ENCODE measurements at places on chromosomes 4 and X. TPM values are rescaled to one million over a fixed set of nuclear protein-coding genes. Genes with fewer than 3 reads are reported as not detected.

- DNase-seq, result no peak
Observed at GRCh38 chrX:96394598-96394997, 290.0 kb upstream of the DIAPH2 start.

- DNase-seq, result no peak
Observed at GRCh38 chr4:155943605-155944291, 9.9 kb downstream of the CTSO start.

DNA sequence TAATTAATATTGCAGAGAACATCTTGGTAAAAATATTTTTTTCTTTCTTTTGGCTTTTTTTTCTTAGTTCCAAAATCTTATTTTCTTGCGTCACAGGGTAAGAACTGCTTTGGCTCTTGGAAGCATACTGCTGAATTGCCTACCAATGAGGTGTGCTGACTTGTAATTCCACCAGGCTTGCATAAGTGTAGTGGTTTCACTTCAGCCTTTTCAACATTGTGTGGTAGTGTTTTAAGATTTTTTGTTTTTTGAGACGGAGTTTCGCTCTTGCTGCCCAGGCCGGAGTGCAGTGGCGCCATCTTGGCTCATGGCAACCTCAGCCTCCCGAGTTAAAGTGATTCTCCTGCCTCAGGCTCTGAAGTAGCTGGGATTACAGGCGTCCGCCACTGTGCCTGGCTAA, 42.4 kb downstream of the N4BP2 start:
- DNase-seq, result no peak

GRCh38 chr4:164379694-164380093, 374.2 kb upstream of the SMIM31 start:
- no peak for DNase-seq

TLR1 gene
- total RNA-seq, result 0.38 TPM

AFP gene
- total RNA-seq, result 1.3 TPM

DNA sequence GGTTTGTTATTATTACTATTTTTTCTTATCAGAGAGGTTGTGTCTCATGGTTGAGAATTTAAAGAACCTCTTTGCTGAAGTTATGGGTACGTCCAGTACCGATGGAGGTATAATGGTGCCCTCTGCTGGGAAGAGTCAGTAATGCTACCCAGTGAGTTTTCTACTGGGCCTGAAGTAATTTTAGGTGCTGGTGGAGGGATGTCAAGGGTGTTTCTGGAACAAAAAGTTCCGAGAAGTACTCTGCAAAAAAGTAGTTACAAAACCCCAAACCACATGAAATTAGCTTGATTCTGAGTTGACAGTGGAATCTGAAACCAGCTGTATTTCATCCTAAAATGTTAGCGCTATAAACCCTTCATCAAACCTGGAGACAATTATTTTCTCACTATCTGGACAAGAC, 102.5 kb upstream of the MID1 start:
- DNase-seq, result no peak

- peak; percentile 90 for DNase-seq
Observed at GRCh38 chrX:140091125-140091886, 126.0 kb upstream of the CXorf66 start.

DUSP21 gene
- total RNA-seq, result not detected

DNA sequence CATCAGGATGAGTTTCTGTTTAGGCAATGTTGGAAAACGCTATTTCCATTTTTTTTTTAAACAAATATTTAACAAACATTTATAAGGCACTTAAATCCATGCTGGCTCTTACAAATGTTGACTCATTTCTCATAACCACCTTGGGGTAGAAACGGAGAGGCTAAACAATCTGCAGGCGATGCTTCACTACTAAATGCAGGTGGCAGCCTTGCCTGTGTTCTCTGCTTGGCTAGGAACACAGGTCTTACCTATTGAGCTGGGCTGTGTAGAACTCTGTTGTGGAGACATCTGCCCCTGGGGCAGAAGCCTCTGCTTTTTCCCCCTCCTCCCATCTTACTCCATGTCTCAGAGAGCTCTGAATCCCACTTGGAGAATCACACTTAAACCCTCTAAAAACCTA, 1.4 kb upstream of the CXCL1 start:
- DNase-seq, result no peak

IL15 gene
- total RNA-seq, result 1.3 TPM

- no peak for DNase-seq
Observed at GRCh38 chrX:112068430-112068829, 14.1 kb downstream of the TRPC5 start.

ADH1B gene
- total RNA-seq, result 1.2 TPM

DNA sequence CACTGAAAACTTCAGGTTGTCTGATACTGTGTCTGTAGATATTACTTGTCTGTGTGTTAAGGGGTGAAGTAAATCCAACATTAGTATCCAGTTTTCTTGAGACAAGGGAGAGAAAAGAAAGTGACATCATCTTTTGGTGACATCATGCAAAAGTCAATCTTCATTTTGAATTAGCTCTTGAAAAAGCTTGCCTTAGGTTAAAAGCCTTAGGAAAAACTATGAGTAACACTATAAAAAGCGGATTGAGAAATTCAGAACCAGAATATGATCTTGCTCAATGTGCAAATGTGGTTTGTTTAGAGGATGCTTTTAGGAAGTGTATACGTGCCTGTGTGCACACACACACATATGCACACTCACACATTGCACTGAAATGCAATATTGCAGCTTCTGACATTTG, 345.8 kb upstream of the CASK start:
- DNase-seq, result no peak

DNA sequence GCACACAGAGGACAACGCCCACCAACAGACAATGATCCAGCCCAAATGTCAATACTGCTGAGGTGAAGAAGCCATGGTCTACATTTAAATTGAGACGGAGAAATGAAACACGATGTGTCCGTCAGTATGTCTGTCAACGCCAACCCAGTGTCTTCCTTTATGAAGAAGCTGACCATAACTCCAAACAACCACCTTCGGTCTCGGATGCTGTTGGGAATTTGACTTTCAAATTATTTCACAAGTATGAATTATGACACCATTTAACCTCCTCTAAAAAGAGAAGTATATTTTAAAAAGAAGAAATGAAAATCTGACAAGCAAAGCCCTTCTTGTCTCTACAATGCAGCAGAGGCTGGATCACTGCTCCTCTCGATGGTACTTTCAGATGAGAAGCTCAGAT, 123.7 kb upstream of the MAP3K15 start:
- no peak for DNase-seq

SPANXB1 gene
- not detected for total RNA-seq

DNA sequence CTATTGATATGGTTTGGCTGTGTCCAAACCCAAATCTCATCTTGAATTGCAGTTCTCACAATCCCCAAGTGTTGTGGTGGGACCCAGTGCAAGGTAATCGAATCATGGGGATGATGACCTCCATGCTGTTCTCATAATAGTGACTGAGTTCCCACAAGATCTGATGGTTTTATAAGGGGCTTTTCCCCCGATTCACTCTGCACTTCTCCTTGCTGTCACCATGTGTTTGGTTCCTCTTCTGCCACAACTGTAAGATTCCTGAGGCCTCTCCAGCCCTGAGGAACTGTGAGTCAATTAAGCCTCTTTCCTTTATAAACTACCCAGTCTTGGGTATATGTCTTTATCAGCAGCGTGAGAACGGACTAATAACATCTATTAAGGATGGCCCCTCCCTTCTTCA, 68.8 kb downstream of the FBXW7 start:
- no peak for DNase-seq

- DNase-seq, result no peak
Observed at GRCh38 chr4:44638091-44638490, 13.3 kb downstream of the YIPF7 start.

PAGE1 gene
- not detected for total RNA-seq

GRCh38 chr4:85615952-85616351, 141.0 kb downstream of the ARHGAP24 start:
- no peak for DNase-seq

DNA sequence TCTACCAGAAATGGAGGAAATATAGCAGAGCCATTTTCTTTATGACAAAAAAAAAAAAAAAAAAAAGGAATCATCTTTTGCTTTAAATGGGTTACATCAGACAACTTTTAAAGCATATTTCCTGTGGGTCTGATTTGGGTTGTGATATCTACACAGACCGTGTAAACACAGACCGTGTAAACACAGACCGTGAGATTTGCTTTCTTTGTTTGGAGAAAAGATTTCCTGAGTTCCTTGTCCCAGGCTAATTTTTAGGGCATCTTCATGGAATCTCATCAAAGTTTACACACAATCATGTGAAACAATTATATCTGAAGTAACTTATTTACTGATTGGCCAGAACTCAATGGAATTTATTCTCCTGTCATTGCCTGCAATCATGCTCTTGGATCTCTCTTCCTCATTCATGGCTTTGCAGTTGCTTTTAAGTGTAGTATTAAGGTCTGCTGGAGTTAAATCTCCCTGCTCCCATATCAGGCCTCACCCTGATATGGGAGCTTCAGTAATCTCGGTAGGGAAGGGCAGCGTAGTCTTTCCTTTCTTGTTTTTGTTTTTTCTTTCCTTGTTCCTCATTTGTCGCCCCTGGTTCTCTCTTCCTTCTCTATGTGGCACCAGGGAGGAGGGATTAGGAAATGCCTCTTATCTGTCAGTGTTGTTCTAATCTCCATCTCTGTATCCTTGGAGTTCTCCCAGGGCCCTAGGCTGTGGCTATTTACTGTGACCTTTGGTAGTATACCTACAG, 248.6 kb upstream of the JADE1 start:
- no peak for DNase-seq

NPY1R gene
- total RNA-seq, result 0.22 TPM

- no peak for DNase-seq
Observed at GRCh38 chr4:73413294-73413755, 9.2 kb downstream of the ALB start.

ODAM gene
- not detected for total RNA-seq

DNA sequence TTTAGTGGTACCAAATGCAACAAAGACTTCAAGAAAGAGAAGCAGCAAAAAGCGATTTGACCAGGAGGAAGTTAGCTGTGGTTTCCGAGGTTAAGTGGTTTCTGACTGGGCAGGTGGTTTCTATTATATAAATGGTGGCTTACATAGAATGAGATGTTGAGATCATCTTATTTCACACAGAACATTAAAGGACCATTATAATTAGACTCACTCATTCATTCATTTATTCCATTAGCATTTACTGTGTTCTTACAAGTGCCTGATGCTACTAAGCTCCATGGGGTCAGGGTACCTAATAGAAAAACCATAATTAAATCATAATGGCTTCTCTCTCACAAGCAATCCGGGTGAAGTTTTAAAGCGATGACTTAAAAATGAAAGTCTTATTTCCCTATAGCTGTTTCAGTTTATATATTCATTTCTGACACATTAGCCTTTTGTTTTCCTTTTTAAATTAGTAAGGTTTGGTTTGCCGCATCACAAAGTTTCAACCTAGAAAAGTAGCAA, 10.6 kb downstream of the TSPAN6 start:
- DNase-seq, result no peak

UGT2A3 gene
- not detected for total RNA-seq

DNA sequence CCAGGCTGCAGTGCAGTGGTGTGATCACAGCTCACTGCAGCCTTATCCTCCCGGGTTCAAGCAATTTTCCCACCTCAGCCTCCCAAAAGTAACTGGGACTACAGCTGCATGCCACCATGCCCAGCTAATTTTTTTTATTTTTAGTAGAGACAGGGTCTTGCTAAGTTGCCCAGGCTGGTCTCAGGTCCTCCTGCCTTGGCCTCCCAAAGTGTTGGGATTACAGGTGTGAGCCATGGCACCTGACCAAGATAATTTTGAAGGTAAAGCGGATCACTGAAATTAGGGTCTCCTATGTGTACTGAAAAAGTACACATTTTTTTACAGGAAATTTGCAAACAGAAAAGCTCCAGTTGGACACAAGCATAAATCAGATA, 4.8 kb downstream of the SAT1 start:
- DNase-seq, result no peak

HHIP gene
- 38.3 TPM for total RNA-seq

DNA sequence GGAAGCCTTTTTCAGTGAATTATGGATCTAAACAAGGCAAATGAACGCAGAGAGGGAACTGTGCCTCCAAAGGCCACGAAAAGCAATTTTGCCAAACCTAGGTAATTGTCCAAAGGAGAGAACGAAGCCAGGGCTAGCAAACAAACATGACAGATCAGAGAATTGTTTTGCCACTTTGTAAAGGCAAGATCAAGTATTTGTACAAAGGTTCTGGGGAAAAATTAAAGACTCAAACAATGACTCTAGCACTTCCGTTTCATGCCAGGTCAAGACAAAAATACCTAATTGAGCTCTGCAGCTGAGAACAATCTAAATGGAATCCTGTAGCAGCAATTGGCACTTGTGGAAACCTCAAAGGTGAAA, 8.5 kb downstream of the RBM47 start:
- DNase-seq, result no peak

TAF7L gene
- total RNA-seq, result 0.39 TPM

PDGFRA gene
- 69.6 TPM for total RNA-seq

VEGFD gene
- 0.20 TPM for total RNA-seq

GRCh38 chrX:121356139-121356849, 308.9 kb downstream of the GLUD2 start:
- peak; percentile 81 for DNase-seq

GRCh38 chr4:155569960-155570515, 96.6 kb upstream of the GUCY1A1 start:
- DNase-seq, result no peak

DNA sequence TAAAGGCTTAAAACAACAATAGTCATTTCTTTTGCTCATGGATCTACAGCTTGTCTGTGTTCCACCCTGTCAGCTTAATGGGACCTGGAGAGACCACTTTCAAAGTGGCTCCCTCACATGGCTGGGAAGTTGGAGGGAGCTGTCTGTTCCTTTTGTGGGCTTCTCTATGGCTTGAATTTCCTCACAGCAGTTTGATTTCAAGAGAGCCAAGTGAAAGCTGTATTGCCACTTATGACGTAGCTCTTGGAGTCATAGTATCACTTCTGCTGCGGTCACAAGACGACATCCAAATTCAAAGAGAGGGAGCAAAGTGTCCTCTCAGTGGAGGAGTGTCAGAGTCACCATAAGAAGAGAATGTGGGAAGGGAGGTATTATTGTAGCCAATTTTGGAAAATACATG, 22.7 kb upstream of the ACSL1 start:
- DNase-seq, result no peak

- DNase-seq, result no peak
Observed at GRCh38 chrX:39741904-39742303, 355.9 kb downstream of the BCOR start.

- no peak for DNase-seq
Observed at GRCh38 chr4:95084584-95084983, 326.8 kb downstream of the BMPR1B start.

CYTL1 gene
- 67.3 TPM for total RNA-seq

GRCh38 chr4:164095313-164096110, 601.0 kb downstream of the TMA16 start:
- DNase-seq, result no peak

DNA sequence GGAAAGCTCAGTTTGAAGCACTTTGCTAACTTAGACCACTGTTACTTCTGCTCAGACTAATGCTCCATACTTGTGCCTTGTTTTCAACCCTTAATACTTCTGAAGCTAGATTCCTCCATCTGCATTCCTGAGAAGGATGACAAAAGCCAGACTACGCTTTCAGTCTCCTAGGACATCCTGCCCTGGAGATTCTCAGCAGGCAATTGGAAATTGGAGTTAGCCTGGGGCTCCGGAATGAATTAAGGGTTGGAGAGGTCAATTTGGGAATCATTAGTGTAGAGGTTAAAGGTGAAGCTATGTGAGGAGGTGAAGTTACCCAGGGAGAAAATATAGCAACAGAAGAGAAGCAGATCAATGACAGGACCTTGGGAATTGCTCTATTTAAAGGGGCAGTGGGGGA, 215.9 kb upstream of the MBNL3 start:
- DNase-seq, result no peak
